ENCODE measurements at places on chromosomes 1 and 21.

DNA sequence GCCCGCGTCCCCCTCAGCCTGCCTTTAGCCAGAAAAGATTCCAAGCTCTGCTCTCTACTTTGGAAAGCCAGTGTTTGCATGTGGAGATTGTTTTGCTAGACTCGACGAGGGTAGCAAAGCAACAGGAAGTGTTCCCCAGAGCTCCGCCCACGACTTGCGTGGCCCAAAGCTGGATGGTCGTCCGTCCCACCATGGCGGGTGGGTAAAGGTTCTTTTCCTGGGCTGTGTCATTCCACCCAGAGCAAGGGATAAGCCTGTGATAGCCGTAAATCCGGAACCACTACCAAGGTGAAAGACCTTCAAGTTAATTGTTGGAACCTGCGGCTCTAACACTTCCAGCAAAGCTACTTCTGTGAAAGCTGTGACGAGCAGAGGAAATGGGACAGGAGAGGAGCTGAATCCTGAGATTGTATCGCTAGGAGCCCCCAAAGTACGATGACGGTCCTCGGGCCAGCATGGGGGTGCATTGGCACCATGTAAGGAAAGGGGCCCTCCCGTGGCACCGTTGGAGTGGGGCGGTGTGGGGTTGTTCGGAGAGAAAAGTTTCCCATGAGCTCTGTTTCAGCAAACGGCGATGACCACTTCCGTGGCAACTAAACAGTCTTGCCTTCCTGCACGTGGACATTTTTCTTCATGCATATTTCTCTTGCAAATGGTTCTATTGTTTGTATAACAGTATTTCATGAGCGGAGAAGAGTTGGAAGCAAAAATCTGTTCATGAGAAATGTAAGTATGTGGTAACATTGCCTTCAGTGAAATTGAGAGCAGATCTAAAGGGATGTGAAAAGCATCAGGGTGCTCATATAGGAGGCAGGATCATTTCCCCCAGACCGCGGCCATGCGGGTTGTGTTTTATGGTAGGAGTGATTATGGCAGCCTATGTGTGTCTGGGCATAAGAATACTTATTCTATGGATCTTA, 8.4 kb downstream of the MX2 start:
- no peak for DNase-seq

GRCh38 chr1:94068096-94068998, 52.6 kb downstream of the ABCA4 start:
- no peak for DNase-seq

DNA sequence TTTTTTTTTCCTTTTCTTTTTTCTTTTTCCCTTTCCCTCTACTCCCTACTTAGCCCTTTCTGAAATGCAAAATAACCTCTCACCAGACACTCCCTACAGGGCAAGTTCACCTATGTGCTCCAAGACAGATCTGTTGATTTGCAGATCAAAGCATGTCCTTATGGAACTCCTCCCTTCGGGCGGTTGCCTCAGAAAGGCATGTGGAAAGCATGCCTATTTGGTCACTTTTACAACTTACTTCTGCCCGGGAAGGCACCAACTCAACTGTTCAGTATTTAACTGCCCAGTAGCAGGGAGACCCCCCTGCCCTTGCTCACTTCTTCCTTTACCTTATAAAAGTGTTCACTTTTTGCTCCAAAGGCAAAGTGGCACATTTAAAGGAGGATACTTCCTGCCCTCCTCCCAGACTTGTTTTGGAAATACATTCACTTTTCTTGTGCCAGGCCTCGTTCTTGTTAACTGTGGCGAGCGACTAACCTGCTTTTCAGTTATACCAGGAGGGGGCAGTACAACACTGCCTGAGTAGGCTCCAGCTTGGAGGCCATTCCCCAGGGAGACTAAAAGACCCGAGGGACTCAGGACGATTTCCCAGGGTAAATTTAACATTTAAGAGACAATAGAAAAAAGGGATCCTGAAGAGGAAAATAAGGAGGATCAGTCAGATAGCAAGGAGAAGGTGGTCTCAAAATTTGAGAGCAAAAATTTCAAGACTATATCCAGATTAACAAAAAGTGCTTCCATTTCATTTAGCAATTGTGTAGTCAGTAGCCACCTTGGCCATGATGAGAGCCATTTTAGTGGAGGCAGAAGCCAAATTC, 12.3 kb upstream of the SLAMF7 start:
- peak; percentile 73 for DNase-seq

GRCh38 chr1:178254433-178254832, 160.5 kb downstream of the RASAL2 start:
- DNase-seq, result no peak

- DNase-seq, result no peak
Observed at GRCh38 chr1:87647430-87648177, 318.9 kb downstream of the LMO4 start.
